ENCODE measurements at places on chromosomes 6 and 20.

DNA sequence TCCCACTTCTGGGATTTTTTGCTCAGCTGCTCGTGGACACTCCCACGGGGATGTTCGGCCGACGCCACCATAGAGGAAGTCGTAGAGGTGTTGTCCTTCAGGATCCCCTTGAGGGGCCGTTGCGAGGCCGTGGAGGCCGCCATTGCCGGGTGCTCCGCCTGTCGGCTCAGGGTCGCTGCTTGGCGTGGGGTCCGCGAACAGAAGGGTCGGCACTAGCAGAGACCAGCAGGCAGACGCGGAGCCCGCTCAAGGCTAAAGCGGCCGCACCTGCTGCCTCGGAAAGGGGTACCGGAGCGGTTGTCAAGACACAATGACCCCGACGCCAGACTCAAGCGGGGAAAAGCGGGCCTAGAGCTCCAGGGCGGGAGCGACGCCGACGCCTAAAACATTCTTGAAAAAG lies 25.7 kb downstream of the PSMB9 start:
- no peak for DNase-seq
- no peak overlapping the region for H3K4me3 ChIP-seq
- H3K27ac ChIP-seq, result no peak overlapping the region
- no peaks in the 10 kb centered on the region for H3K4me1 ChIP-seq
- H3K27me3 ChIP-seq, result peaks cover 18% of the 10 kb centered on the region
- no peaks in the 10 kb centered on the region for H3K36me3 ChIP-seq

- no peak for DNase-seq
- peaks cover 8% of the 10 kb centered on the region for H3K36me3 ChIP-seq
- H3K27me3 ChIP-seq, result no peaks in the 10 kb centered on the region
These were observed 24.3 kb downstream of the EDEM2 start for GRCh38 chr20:35122756-35123405.

- no peak for DNase-seq
- no peaks in the 10 kb centered on the region for H3K27me3 ChIP-seq
- no peak overlapping the region for H3K27ac ChIP-seq
- H3K4me1 ChIP-seq, result no peaks in the 10 kb centered on the region
- H3K36me3 ChIP-seq, result no peaks in the 10 kb centered on the region
These were observed 270.1 kb upstream of the PRND start for GRCh38 chr20:4451487-4452081.

GRCh38 chr6:113684382-113684901 lies 172.7 kb upstream of the MARCKS start:
- no peaks in the 10 kb centered on the region for H3K27me3 ChIP-seq
- H3K4me3 ChIP-seq, result no peak overlapping the region
- H3K27ac ChIP-seq, result no peak overlapping the region
- no peak for DNase-seq
- H3K4me1 ChIP-seq, result no peaks in the 10 kb centered on the region

GRCh38 chr6:103872678-103873077 lies 987.0 kb downstream of the HACE1 start:
- H3K4me3 ChIP-seq, result no peak overlapping the region
- DNase-seq, result no peak
- H3K36me3 ChIP-seq, result no peaks in the 10 kb centered on the region
- no peaks in the 10 kb centered on the region for H3K27me3 ChIP-seq
- H3K4me1 ChIP-seq, result no peaks in the 10 kb centered on the region
- H3K27ac ChIP-seq, result peak overlapping the region; percentile 54

DNA sequence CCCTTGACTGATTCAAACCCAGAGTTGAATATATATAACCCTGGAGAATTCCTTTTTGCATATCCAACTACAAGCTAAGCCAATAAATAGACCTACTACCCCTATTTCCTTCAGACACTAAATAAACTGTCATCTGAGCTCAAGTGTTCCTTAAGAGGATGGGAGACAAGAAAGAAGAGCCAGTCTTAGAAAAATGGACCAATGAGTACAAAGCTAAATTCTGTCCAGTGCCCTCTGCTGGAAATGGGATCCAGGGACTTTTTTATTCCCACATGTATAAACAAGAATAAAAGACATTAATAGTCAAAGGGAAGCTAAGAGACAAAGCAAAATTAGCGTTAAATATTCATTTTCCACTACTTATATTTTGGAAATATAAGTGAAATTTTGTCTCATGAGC lies 4.8 kb downstream of the PPP1R10 start:
- peaks cover 60% of the 10 kb centered on the region for H3K4me1 ChIP-seq
- H3K36me3 ChIP-seq, result peaks cover 36% of the 10 kb centered on the region
- H3K27ac ChIP-seq, result peak overlapping the region; percentile 100
- no peak overlapping the region for H3K4me3 ChIP-seq

All from tibial nerve (tissue), 4 donors.